ENCODE measurements at places on chromosomes 6 and 20.

DNA sequence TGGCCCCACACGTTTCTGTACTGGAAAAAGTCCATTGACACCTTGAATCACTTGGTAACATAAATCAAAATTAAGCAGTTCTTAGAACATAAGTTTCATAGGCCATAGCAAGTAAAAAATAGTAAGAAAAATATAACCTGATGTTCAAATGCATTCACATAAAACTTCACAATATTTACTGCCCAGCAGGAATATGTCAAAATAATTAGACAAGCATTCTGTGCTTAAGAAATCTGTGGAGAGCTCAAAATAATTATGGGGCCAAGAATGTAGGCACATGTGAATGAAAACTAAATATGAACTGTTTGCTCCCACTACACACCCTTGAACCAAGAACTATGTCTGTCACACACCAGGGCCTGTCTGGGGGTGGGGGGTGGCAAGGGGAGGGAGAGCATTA, 70.8 kb downstream of the IPCEF1 start:
- DNase-seq: no peak

DNA sequence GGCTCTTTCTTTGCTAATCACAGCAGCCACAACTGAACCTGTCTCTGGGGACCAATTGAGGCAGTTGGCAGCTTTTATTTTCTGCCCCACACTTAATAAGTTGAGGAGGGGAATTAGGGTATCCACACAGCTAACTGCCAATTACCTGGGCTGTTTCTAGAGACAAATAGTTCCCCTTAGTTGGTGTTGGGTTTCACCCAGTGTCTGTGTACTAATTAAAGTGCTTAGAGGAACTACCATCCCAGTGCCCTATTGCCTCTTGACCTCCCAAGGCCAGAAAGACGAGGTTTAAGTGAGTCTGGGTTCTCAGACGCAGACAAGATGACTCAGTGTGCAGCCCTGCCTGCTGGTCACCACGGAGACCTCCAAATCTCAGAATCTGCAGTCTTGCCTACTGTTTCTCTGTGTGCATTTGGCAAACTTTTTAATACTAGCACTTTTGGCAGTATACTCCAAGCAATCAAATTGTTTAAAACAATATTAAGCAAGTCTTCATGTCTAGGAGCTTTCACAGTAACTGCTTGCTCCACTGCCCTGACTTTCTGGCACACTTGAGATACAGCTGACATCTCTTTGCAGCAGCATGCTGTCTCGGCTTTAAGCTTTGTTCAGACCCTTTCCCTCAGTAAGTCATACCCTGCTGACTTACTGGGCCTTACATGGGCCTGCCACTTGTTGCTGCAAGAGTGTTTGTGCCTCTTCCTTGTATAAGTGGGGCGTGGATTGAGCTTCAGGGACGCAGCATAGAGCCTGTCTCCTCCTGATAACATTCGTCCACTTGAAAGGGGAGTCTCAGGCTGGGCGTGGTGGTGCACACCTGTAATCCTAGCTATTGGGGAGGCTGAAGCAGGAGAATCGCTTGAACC, 31.9 kb downstream of the STK35 start:
- DNase-seq: no peak

DNA sequence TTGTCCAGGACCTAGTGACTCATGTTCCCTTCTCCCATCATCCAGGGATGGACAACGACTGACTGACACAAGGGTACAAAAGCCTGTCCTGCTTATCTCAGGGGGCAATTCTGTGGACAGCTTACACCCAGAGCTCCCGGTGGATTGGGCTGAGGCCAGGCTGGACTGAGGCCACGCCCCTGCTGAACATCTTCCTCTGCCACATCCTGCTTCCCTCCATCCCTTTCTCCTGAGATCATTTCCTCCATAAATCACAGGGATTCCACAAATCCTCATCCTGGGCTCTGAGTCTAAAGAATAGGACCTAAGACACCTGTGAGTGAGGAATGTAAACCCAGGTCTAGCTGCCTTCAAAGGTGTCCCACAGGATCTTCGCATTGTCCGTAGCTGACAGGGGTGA, 30.4 kb upstream of the RNF24 start:
- DNase-seq: no peak

- DNase-seq: no peak
Observed at GRCh38 chr6:132131351-132131750, 180.2 kb upstream of the CCN2 start.

DNA sequence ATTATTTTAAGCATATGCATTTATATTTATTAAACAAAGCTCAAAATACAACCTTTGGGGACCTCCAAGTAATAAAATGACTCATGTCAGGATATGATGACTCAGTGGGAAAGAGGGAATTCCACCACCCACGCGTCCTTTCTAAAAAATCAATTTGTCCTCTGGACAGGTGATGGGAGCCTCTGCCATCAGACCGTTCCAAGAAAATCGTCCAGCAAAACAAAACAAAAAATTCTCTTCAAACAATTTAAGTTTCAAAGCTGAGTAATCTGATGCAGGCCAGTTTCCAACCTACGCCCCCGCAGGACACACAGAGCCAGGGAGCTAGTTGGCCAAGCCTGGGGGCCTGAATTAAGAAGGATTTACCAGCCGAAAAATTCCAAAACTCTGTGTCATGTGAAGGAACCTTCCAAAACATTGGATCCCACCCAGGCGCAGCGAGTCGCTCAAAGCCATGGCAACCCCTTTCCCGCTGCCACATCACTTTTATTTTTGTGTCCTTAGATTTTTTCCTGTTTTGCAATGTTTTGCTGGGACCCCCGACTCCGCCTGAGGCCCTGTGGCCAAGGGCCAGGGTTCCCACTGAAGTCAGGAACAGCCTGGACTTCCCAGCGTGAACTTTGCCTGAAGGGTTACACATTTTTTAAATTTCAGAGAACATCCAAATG, 95.3 kb downstream of the NFATC2 start:
- no peak for DNase-seq

GRCh38 chr6:137217801-137218472, 1.2 kb downstream of the IFNGR1 start:
- no peak for DNase-seq

- DNase-seq: no peak
Observed at GRCh38 chr6:13180538-13180937, 147.8 kb downstream of the TBC1D7 start.

DNA sequence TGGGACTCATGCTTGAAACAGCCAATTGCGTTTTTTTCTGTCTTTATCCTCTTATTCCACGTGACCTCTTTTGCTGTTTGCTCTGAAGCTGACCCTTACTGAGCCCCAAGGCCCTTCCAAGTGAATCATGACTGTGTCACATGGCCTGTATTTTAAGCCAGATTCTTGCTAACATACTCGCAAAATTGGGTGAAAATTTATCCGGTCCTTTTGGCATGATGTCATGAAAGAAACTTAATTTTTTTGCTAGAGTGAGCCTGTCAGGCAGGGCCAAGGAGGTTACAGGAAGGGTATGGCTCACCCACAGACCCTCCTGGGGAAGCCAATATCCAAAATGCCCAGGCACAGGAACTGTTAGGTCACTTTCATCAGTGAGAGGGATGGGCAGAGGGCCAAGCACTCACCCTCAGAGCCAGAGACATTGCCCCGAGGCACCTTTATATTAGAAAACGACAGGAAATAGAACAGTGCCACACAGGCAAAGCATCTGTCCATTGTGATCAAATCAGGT, 296.7 kb downstream of the CDH26 start:
- DNase-seq: no peak

DNA sequence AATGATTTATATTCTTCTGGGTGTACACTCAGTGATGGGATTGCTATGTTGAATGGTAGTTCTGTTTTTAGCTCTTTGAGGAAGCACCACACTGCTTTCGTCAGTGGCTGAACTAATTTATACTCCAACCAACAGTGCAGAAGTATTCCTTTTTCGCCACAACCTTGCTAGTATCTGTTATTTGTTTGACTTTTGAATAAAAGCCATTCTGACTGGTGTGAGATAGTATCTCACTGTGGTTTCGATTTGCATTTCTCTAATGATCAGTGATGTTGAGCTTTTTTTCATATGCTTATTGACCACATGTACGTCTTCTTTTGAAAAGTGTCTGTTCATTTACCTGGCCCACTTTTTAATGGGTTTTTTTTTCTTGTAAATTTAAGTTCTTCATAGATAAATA, 583.8 kb upstream of the ARID1B start:
- no peak for DNase-seq

DNA sequence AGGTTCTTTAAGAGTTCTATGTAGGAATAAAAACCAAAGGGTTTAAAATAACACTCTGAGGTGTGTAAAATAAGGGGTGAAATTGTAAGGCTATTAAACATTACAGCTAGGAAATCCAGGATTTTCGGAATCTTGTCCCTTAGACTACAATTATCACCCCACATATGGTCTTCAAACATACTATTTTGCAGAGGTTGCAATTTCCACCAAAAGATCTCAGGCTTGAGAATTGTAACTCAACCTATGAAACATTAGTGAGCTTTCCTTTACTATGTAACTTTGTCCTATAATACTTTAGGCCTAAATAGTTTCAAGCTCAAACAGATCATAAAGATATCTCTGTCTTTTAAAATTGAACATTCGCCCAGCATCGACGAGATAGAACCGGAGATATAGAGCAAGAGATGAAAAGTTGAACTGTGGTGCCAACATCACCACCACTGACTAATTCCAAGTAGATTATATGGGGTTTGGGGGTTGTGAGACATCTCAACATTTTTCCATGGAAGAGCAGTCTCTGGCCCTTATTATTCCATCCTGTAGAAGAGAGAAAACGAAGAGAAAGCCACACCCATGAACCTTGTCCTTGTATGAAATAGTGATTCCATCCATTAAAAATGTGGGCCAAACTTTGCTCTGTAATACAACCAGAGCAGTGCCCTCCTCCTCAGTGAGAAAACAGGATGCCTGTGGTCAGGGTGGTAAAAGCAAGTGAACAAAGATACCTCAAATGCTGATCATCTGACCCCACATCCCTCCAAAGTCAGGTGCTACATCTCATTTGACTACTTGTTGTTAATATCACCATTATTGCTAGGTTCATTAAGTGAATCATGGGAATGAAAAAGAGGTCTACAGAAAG, 284.5 kb upstream of the GJE1 start:
- no peak for DNase-seq

DNA sequence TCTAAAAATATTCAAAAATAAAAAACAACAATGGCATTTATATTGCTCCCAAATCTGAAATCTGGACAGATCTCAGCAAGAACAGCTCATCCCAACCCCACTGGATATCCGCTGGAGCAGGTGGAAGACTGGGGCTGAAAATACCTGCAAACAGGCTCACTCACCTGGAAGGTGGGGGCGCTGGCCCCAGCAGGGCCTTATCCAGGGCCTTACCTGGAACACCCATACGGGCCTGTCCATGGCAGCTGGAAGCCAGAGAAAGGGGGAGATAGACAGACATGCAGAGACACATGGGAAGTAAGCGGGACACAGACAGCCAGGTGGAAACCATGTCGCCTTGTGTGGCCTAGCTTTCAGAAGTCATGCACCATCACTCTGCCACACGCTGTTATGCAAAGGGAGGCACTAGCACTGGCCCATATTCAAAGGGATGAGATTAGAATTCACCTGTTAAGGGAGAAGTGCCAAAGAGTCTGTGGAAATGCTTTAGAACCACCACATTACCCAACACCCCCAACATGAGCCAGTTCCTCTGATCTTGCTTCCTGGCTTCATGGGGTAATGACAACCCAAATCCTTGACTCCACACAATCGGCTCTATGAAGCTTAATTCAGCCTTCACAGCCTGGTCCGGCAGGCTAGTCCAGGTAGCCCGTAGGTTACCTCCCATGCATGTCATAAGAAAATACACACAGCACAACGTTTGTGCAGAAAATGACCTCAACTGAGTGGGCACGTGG, 99.0 kb upstream of the CDYL start:
- DNase-seq: no peak

DNA sequence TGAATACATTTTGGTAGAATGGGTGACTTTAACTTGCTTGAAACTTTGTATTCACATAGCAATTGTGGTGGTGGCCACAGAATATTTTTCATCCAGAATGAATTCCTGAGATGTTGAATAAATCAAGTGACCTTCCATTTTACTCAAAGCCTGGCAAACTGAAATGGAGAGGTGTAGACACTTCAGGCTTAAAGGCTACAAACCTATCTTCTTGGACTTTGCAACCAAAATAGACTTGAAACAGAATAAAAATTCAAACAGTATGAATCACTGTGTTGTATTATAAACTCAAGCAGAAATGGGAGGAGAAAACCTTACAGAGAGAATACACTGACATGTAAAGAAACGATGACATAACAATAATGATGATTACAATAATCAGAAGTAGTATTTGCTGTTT, 371.6 kb downstream of the BCKDHB start:
- DNase-seq: no peak

DNA sequence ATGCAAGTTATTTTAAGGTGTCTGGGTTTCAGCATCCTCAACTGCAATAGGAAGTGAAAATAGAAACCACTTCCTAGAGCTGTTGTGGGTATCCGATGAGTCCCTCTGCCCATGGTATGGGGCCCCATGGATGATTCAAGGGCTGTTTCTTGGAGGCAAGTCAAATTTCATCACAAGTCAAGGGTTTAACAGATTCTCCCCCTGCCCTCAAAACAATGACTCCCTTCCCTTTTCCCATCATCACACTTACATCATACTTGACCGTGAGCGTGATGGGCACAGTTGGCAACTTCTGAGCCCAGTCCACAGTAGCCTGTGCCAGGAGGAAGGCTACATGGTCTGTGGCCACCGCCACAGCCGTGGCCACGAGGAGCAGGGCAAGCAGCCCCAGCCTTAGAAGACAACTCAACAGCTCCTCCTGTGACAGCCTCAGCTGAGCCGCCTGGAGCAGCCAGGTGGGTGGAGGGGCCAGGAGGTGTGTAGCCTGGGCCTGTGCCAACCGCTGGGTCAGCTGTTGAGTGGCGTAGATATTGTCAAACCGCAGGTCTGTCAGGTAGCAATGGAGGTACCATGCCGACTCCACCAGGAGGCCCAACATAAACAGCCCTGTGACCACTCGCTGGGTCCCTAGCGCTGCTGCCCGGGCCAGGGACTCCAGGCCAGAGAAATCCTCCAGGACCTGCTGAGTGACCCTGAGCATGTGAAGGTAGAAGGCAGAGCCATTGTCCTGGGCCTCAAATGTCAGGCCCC, 5.2 kb downstream of the OCSTAMP start:
- no peak for DNase-seq

DNA sequence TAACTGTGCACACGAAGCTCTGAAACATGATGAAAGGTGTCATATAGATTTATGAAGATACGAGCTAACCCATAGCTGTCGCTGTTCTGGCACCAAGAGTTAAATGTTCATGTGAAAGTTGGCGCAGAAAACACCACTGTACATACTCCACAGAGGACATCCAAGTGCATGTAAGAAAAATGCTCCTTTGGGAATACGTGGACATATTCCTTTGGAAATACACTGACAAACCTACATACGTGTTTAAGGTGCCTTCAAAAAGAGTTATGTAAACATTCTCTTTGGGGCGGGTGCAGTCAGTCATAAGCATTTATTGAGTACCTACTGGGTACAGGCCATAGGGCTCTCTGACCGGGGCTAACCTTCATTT, 723 bp upstream of the ARID1B start:
- peak; percentile 58 for DNase-seq

GRCh38 chr6:14222956-14223355, 105.4 kb downstream of the CD83 start:
- DNase-seq: no peak

DNA sequence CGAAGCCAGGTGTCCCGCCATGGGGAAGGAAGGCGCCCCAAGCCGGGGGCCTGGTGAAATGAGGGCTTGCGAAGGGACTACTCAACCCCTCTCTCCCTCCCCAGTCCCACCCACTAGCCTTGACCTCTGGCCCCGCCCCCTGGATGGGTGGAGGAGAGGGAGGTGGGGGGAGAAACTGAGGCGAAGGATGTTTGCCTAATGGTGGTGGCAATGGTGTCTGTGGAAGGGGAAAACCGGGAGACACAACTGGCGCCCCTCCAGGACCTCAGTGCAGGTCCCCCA, at the start of gene POU5F1:
POU5F1 (minus strand) TSS at position 83 of the 282 bp plus-strand sequence; CDS start at position 21, 62 bp downstream.
- no peak for DNase-seq

- no peak for DNase-seq
Observed at GRCh38 chr20:61262036-61262435, 10.0 kb downstream of the CDH4 start.
